ENCODE measurements at places on chromosomes 3 and 15.

DNA sequence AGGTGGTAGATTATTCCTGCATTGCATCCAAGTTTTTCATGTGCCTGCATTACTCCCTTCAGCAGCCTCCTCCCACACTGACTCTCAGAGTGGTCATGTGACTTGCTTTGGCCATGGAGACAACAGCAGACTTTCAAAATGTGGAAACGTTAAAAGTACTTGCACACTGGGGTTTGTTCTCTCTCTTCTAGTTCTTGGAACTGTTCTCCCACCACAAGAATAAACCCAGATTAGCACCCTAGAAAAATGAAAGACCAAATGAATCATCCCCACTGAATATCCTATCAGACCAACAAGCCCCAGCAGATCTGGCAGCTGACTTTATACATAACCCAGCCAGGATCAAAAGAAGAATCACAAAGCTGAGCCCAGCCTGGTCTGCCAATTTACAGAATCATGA is 398.5 kb downstream of the VPS13C start:
- DNase-seq, result no peak

GRCh38 chr3:8884630-8885290 is 78.5 kb downstream of the RAD18 start:
- no peak for DNase-seq

- no peak for DNase-seq
Measured at GRCh38 chr15:84828086-84828908, 11.1 kb downstream of the ALPK3 start.

DNA sequence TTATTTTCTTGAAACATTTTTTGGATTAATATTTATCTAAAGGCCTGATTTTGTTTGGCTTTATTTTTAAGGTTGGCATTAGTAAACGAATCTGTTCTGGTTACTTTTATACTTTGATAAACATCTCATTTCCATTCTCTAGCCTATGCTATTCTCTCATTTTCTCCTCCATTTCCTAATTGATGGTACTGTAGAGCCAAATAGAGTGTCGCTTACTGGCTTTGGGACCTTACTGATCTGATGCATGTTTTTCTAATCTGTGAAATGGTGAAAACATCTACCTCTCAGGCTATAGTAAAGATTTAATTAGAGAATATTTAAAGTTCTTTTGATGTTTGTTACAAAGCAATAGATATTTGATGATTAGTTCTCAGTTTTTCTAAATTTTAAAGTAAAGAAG is 1.6 kb downstream of the LNP1 start:
- DNase-seq, result no peak

GRCh38 chr3:69535613-69536012 is 149.7 kb upstream of the FRMD4B start:
- no peak for DNase-seq

DNA sequence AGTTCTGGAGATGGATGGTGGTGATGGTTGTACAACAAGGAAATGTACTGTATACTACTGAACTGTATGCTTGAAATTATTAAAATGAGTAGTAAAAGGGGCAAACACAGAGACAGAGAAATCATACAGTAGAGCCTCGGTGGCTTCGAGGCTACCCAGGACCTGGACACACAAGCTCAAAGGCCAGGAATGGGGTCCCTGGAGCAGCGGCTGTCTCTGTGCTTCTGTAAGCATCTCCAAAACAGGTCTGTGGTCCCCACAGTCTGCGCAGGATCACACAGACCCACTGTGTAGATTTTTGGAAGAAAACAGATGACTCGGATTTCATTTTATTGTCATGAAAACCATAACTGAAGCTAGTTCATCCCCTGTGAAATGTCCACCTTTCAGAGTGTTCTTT is 39.7 kb downstream of the PGPEP1L start:
- DNase-seq, result no peak

DNA sequence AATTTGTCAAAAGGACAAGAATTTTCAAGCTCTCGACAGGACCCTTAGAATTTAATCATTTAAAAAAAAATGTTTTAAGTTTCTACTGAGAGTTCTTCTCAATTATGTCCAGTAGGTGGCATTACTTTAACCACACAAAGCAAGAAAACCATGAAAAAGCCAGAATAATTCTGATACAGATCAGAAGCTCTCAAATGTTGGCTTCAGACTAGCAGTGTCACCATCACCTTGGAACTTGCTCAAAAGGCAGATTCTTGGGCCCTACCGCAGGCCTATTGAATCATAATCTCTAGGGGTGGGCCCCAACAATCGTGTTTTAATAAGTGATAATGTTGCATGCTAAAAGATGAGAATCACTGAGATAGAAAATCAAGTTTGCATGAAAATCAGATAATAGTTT is 99.5 kb upstream of the KCNMB2 start:
- peak; percentile 52 for DNase-seq

GRCh38 chr3:79937567-79937966 is 169.8 kb upstream of the ROBO1 start:
- no peak for DNase-seq

- DNase-seq, result no peak
Measured at GRCh38 chr3:143311096-143311495, 191.5 kb downstream of the CHST2 start.

GRCh38 chr3:24305795-24306467 is 188.7 kb downstream of the THRB start:
- no peak for DNase-seq
